ENCODE measurements at places on chromosomes 11 and 22.
A peak's percentile ranks its signal among the peaks of the same experiment; 100 is the strongest.

- no peak for DNase-seq
Observed at GRCh38 chr11:126293726-126294125, 10.1 kb upstream of the DCPS start.

- DNase-seq = peak; percentile 78
Observed at GRCh38 chr11:36469881-36470802, 39.9 kb downstream of the TRAF6 start.

GRCh38 chr11:128854841-128855240 is 12.3 kb downstream of the KCNJ1 start:
- no peak for DNase-seq

DNA sequence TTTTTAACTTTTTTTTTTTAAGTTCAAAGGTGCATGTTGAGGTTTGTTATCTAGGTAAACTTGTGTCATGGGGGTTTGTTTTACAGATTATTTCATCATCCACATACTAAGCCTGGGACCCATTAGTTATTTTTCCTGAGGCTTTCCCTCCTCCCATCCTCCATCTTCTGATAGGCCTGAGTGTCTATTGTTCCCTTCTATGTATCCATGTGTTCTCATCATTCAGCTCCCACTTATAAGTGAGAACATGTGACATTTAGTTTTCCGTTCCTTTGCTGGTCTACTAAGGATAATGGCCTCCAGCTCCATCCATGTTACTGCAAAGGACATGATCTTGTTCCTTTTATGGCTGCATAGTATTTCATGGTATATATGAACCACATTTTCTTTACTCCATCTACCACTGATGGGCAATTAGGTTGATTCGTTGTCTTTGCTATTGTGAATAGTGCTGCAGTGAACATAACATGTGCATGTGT is 14.4 kb downstream of the DEUP1 start:
- DNase-seq = no peak

DNA sequence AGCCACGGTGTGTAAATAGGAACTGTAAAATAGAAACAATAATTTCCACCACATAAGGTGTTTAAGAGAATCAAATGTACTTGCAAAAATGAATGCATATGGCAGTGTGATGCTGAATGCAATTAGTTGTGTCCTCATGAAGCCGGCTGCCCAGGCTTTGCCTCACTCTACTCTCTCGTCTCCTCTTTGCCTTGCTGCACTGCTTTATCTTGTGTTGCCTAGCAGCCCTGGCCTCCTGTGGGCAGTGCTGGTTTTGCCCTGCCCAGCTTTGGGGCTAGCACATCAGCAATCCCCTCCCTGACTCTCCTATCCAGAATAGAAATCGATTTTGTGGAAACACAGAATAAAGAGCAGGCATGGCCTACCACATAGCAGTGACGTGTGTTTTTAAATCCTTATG is 30.0 kb downstream of the LRRC32 start:
- no peak for DNase-seq

DNA sequence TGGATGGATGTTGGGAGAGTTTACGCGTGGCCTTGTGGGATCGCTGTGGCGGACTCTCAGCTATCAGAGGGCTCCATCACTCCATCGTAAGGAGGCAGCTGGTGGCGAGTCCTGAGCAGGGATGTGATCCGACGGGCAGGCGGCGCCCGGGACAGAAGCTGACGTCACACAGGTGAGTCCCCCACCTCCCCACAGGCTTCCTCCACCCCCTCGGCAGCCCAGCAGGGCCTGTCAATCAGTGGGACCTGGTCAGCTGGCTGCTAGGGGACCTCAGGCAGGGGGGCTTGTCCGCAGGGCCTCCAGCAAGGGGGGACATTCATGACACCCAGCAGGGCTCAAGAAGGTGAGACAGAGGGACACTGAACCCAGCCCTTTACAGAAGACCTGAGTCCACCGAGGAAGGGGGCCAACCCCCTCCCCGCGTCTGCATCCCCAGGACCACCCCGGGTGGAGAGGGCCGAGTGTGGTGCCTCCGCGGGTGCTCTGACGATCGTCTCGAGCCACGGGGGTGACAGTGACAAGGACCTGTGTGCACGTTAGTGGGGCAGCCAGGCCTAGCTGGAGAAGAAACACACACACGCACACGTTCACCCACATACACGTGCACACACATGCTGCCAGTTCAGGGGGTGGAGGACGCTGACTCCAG is 7.1 kb downstream of the HRAS start:
- DNase-seq = no peak

DNA sequence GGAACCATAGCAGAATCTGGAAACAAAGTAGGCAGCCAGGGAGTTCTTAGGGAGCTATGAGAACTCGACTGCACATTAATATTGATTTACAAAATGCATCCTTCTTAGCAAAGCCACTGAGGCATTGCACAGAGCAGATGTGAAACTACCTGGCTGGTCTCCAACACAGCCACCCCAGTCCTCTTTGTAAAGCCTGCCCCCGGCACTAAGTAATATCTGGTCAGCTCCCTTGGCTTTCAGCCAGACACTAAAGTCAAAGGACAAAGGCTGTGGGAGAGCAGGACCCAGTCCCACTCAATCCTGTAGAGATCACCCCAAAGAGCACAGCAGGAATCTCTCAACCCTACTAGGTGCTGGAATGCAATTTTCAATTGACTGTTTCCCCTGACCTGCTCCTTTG is 12.8 kb downstream of the XRRA1 start:
- no peak for DNase-seq

DNA sequence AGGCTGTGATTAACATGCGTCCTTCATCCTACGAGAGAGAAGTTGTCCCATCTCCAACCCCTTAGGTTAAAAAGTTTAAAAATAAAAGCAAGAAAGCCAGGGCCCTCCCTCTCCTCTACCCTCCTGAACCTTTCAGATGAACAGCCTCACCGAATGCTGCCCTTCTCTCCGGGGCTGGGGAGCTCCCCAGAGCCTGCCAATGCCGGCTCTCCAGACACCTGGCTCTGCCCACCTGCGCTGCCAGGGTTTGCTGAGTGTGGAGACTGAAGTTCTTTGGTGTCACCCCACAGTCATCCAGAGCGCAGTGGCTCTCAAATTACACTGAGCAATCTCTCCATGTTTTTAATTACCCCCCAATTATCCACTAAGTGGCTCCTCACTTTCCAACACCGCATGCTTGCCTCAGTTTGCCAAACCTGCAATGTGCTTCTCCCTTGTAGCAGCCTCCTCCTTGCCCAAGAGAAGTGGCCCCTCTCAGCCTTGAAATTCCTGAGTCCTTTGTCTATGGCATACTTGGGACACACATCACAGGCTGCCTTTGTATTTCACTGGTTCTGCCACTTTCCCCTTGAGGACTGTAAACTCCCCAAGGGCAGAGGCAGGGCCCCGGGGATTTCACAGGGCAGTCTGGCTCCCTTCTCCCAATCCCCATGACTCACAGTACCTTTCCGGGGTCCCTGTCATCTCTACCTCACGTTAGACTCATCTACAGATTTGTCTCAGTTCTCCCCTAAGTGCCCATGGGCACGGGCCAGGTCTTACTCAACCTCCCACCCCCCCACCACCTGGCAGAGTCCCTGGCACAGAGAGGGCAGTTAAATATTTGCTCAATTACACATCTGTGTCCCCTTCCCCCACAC is 2.0 kb downstream of the MYH9 start:
- no peak for DNase-seq

DNA sequence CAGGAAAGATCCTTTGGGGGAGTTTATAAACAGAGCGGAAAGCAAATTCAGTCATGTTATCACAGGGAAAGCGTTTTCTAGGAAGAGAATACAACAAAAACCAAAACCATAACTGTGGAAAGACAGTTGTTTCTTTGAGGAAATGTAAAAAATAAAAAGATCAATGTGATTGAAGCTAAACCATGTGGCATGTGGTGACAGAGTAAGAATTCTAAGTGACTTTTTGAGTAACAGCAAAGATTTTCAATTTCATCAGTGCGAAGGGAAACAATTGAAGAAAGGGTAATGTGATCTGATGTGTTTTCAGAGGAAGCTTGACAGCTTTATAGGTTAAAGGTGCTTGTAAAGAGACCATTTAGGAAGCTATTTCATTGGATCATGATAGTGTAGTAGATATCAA is 575.9 kb upstream of the CHORDC1 start:
- DNase-seq = no peak

- DNase-seq = no peak
Observed at GRCh38 chr11:13669544-13670488, 1.3 kb downstream of the FAR1 start.

- DNase-seq = no peak
Observed at GRCh38 chr11:9821008-9821752, 157.3 kb downstream of the SWAP70 start.

- no peak for DNase-seq
Observed at GRCh38 chr22:45769569-45770210, 98.1 kb downstream of the ATXN10 start.

DNA sequence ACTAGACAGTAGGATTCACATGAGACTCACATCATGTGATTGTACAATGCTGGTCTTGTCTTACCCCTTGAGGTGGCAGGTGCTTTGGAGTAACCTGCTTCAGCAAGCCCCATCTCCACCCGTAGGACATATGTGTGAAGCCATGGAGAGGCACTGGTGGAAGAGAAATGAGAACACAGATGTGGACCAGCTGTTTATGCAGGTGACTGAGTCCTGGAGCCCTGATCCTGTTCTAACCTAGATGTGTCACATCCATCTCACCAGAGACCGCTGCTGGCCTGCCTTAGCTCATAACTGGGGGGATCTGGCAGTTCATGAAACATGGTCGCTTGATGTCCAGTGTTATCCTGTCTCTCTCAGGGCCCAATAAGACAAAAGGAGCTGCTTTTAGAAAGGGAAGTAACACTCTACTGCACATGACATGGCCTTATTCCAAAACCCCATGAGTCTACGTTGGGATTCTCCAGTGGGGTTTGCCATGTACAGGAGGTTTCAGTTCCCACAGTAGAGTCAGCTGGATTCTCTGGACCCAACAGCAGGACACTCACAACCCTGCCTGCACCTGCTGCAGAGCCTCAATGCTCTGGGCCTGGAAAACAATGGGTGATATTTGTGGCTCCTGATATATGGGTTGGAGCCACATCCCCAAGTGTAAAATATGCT is 62.0 kb downstream of the GGTLC2 start:
- DNase-seq = no peak

DNA sequence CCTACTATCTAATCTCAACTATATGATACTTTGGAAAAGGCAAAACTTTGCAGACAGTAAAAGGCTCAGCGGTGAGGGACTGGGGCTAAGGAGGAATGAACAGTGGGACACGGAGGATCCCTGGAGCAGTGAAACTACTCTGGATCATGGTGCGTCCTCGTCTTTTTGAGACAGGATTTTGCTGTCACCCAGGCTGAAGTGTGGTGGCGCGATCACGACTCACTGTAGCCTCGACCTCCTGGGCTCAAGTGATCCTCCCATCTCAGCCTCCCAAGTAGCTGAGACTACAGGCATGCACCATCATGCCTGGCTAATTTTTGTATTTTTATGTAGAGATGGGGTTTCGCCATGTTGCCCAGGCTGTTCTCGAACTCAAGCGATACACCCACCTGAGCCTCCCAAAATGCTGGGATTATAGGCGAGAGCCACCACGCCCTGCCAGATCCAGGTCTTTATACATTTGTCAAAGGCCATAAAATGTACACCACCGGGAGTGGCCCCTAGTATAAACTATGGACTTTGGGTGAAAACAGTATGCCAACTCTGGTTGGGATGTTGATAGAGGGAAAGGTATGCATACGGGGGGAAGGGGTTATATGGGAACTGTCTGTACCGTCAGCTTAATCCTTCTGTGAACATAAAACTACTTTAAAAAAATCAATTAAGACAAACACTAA is 28.0 kb upstream of the CYP2D6 start:
- DNase-seq = no peak

GRCh38 chr11:107405260-107405659 is 52.4 kb downstream of the CWF19L2 start:
- no peak for DNase-seq

- DNase-seq = no peak
Observed at GRCh38 chr22:42996646-42997365, 18.1 kb downstream of the PACSIN2 start.

DNA sequence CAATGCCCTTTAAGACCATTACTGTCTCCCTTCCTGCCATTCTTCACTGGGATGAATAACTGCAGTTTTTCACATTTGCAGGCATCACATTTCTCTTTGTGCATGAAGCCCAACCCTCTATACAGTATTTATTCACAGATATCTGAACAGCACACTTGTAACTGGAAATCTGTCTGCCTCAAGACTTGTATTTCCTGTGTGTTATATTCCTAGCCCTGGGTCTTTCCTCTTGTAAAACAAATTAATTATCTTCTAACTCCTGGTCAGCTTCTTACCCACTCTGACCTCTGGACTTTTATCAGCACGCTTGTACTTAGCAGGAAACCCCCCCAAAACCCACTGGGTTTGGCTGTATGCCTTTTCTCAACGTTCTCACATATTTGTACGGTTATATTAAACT is 2.0 kb downstream of the CSRP3 start:
- no peak for DNase-seq

- DNase-seq = no peak
Observed at GRCh38 chr22:39900306-39901227, at the start of gene GRAP2. TSS of gene GRAP2 (plus strand) at chr22:39901084. CDS start at chr22:39947107, 46,023 bp downstream.

- DNase-seq = no peak
Observed at GRCh38 chr11:44812971-44813370, 86.2 kb downstream of the TSPAN18 start.

DNA sequence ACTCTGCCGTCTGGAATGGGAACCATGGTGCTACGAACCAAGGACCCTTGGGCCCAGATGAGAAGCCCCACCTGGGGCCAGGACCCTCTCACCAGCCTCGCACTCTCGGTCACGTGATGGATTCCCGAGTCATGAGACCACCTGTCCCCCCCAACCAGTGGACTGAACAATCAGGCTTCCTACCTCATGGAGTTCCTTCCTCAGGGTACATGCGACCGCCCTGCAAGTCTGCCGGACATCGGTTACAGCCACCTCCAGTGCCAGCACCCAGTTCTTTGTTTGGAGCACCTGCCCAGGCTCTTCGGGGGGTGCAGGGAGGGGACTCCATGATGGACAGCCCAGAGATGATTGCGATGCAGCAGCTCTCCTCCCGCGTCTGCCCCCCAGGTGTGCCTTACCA is 20.8 kb upstream of the SLC25A18 start:
- DNase-seq = no peak

- DNase-seq = no peak
Observed at GRCh38 chr22:41801147-41801819, 804 bp downstream of the CCDC134 start.

GRCh38 chr11:108766596-108767173 is 101.8 kb downstream of the DDX10 start:
- no peak for DNase-seq

GRCh38 chr11:35391922-35392688 is 27.3 kb downstream of the SLC1A2 start:
- DNase-seq = peak; percentile 85

DNA sequence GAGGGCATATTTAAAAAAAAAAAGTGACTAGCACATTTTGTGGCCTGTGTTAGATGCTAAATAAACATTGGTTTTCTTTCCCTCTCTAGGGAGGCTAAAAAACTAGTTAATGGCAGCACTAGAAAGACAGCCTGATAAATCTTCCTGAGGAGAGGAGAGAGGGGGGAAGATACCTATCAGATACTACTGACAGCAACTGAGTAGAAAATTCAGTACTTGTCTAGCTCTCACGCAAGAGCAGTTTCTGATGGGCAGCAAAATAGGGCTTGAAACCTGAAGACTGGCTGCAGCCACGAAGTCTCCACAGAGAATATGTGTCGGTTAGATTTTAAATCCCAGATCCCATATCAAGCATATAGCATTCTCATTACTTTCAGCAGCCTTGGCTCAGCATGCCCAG is 388.2 kb downstream of the KCNA4 start:
- DNase-seq = no peak
